Stimulated activated CD8-positive, alpha-beta memory T cell treated with anti-CD3 and anti-CD28 coated beads, Interleukin-2, amount 100 ng/mL, for 1 hour (primary cell): ENCODE measurements at places on chromosomes 2 and 18.

DNA sequence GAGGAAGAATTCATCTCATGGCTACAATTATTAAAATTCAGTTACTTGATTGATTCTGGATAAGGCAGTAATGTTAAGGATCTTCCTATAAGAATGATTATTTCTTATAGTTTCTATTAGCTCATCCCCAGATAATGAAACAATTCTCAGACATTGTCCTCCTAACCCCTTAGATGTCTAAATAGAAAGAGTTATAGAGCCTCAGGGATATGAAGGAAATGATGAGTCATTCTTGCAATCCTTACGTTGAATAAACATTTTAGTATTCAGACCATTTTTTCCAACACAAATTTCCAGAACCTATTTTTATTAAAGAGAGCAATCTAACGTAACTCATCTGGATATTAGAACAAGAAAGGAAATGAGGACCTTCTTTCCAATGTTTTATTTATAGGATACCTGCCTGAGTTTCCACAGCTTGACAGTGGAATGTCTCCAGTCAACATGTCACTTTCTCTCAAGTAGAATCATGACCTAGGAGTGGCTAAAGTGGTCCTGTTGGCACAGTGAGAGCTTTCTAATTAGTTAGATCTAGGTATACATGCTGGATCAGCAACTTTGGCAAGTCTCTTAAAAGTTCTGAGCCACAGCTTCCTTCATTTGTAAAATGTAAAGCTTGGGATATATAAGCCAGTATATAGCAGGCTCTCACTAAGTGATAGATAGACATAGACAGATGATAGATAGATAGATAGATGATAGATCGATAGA is 88.0 kb upstream of the RAB27B start:
- DNase-seq = no peak

DNA sequence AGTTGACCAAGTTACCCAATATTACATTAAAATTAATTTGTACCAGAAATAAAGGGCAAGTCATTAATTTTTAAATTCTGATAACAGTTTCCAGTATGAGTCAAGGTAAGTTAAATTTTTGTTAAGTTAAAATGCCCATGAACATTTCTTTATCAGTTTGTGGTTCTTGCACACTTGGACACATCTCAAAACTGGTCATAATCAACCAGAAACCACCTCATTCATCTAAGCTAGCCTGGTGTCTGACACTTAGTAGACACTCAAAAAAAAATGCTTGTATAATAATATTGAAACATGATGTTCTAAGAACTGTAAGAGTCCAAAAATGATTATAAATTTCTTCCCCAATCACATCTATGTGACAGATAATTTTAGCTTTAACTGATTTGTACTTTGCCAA is 62.4 kb downstream of the SATB2 start:
- no peak for DNase-seq

- DNase-seq = no peak
These were observed 57.5 kb upstream of the MSTN start for GRCh38 chr2:190119923-190120590.

DNA sequence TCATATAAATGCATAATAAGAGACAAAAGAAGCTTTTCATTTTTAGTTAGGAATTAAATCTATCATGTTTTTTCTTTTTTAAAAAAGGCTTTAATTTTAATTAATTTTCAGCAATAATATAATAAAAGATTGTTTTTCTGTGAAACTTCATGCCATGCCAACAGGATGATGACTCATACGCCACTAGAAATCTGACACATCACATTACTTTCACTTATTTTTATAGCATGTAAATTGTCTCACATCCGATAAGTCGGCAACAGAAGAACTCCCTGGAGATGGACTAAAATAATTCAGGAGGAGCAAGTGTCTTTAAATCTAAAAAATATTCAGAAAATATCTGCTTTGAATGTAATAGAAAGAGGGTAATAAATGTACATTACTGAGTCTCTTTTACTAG is 1024.2 kb upstream of the ACVR2A start:
- no peak for DNase-seq

DNA sequence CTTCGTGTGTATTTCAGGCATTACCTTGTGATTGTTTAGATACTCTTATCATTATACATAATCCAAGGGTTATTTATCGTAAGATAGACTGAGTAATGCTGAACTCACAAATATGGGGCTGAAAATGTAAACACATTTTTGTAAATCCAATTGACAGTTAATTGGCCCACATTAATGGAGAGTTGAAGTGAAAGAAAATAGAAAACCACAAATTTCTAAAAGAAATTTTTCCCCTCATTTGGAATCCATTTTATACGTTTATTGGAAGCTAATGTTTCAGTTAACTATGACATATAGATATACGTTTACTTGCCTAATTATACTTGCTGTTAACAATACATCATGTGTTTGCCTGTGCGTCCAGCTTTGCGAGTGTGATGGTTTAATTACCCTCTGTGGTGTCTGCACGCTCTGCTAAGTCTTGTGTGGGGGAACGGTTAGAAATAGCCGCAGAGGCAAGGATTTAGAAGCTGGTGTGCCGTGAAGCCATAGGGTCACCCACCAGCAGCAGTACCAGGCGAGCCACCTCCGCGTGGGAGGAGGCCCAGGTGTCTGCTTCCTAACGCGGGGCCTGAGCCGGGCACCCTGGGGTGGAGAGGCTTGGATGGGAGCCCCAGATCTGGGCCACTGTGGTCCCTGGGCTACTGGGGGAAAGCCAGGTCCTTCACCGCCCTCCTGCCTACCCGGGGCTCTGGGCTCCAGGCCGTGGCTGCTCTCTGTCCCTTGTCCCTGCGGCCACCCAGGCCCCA is 38.0 kb downstream of the TSHZ1 start:
- DNase-seq = no peak

GRCh38 chr2:179569831-179570233 is 291.6 kb downstream of the ZNF385B start:
- DNase-seq = no peak

DNA sequence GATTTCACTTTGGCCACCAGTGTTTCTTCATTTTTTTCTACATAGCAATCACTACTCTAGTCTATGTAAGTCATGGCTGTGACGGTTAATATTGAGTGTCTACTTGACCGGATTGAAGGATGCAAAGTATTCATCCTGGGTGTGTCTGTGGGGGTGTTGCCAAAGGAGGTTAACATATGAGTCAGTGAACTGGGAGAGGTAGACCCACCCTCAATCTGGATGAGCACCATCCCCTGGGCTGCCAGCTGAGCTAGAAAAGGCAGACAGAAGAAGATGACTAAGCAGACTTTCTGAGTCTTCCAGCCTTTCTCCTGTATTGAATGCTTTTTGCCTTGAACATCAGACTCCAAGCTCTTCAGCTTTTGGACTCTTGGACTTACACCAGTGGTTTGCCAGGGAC is 265.0 kb upstream of the SLC8A1 start:
- DNase-seq = no peak

DNA sequence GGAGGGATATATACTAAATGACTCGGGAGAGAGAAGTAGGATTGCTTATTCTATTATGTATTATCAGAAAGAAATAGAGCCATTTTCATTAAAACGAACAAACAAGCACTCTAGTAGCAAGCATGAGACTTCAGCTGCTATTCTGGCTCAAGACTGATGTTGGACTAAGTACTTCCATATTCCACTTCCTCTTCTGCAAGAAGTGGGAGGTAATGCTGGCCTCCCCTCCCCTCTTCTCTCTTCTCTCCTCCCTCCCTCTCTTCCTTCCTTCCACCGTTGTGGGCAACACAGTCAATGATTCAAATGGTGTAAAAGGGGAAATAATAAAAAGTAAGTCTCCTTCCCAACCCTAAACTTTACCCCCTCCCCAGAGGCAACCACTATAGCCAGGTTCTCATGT is 62.6 kb downstream of the EMX1 start:
- no peak for DNase-seq

DNA sequence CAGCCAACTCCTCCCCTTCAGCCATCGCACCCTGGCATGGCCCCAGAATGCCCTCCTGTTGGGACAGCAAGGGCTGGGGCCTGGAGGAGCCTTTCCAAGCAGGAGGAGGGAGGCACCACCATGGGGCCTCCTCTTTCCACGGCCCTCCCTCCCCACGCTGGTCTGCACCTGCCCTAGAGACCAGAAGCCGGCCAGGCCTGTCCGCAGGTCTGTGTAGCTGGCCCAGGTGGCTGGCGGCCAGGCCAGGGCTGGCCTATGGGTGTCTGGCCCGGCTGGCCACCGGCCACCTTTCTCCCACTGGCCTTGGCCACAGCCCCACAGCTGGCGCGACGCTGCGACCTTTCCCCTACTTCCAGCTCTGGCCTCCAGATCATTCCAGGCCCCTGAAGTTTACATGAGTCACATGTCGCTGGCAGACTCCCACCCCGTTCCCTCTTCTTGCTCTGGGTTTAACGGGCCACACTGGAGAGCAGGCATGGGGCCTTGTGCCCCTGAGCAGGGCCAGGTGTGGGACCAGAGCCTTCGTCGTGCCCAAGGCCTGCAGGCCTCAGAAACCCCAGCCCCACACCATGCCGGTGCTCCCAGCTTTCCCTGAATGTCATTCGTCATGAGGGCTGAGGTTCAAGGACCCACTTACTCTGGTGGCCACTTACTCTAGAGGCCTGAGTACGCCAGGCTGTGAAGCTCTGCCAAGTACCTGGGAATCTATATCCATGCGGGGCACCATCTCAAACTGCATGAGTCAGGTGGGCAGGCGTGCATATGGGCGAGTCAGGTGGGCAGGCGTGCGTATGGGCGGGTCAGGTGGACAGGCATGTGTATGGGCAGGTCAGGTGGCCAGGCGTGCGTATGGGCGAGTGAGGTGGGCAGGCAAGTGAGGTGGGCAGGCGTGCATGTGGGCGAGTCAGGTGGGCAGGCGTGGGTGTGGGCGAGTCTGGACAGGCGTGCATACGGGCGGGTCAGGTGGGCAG is 33.3 kb upstream of the KLF11 start:
- no peak for DNase-seq

DNA sequence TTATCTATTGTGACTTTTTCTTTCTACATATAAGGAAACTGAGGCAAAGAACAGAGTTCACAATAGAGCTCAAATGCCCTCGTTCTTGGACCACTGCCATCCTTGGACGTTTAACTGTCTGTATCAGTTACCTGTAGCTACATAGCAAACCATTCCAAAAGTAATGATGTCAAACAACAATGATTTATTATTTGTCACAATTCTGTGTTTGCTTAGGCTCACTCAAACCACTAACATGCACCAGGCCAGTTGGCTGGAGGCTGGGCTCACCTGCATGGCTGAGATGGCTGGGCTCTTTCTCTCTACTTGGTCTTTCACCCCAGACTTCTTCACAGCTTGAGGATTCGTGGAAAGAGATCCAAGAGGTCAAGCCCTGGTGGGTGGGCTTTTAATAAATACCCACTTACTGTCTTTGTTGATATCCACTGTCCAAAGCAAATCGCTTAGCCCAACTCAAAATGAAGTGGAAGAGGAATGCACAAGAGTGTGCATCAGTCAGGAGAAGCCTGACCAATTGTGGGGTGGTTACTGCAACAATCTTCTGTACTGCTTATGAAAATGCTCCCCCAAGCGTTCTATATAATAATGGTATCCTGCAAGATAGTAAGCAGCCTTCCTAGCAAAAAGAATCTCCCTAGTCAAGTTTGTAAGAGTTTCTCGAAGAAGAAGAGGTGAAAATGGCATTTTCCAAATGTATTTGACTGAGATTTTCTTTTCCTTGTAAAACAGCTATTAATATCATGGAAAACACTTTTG is 163.5 kb upstream of the NT5C1B start:
- no peak for DNase-seq

DNA sequence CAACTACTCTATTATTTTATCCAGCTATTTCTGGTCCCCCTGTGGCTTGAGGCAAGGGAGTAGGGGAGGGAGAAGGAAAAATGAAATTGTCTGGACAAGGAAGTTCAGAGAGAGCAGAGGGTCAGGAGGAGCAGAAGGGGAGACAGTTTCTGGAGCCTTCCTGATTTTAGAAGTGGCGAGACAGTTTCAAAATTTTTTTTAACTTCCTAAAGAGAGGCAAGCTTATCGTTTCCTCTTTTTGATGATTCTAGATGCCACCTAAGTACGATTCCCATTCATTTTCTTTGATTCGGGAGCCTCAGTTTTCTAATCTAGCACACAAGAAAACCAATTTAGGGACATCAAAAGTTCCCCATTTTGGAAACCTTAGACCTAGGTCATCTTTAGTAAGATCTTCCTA is 96.9 kb upstream of the B3GNT2 start:
- DNase-seq = no peak
